ENCODE measurements at places on chromosomes 11 and 22. TPM values are rescaled to one million over a fixed set of nuclear protein-coding genes. Genes with fewer than 3 reads are reported as not detected.

- no peak for DNase-seq
Observed at GRCh38 chr11:133841279-133842043, 3.9 kb downstream of the SPATA19 start.

GRCh38 chr11:64885367-64886286, 7.2 kb upstream of the EHD1 start:
- DNase-seq: no peak

- DNase-seq: no peak
Observed at GRCh38 chr22:20175597-20175900, 24.7 kb upstream of the CCDC188 start.

DNA sequence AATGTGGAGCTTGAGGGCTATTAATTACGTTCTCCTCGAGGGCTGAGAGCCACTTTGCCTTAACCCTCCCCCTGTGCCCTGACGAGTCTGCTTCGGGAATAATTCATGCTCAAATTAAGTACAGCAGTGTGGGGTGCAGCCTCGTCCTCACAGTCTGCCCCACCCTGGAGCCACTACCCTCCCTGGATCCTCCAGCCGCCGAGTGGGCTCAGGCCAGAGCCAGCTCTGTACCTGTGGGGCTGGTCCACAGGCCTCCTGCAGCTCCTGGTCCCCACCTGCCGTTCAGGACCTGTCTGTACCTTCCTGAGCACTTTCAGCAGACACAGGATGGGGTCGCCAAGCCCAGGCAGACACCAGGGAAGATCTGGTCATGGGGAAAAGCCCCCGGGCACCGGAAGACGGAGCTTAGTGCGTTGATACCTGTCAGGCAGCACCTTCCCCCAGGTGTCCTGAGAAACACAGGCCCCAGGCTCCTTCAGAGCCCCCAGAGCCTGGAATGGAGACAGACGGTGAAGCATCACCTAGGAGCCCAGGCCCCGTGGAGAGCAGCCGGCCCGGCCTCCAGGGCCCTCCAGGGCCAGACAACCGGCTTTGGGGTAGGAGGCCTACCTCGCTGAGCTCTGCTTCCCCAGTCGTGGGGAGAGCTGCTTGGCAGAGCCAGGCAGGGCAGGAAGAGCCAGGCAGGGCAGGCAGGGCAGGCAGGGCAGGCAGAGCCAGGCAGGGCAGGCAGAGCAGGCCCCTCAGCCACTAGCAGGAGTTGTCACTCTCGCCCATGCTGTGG, 9.7 kb downstream of the TSPAN32 start:
- DNase-seq: no peak

GRCh38 chr11:131246663-131247062, 123.8 kb upstream of the NTM start:
- DNase-seq: peak; percentile 8

GRCh38 chr11:2577031-2577990, 122.5 kb downstream of the KCNQ1OT1 start:
- peak; percentile 11 for DNase-seq

DNA sequence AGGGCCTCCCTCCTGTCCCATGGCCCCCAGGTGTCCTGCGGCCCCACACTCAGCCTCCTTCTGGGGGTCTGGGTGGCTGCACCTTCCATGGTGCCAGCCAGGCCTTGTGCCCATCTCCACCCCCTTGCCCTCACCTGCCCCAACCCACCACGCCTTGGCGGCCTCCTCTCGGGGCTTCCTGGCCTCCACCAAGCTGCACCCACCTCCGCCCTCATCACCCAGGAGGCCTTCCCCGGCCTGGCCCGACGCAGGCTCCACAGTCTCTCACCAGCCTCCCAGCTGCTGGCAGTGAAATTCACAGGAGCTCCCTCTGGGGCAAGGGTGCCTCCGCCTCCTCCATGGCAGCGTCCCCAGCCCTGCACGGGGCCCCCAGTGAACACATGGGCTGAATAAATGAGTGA, 35.9 kb upstream of the WNT7B start:
- DNase-seq: no peak

GRCh38 chr11:101444851-101445250, 139.0 kb downstream of the TRPC6 start:
- no peak for DNase-seq

- DNase-seq: no peak
Observed at GRCh38 chr11:111395749-111396148, 16.7 kb upstream of the POU2AF1 start.

- DNase-seq: no peak
Observed at GRCh38 chr22:24145446-24146193, 35.7 kb upstream of the SUSD2 start.

DNA sequence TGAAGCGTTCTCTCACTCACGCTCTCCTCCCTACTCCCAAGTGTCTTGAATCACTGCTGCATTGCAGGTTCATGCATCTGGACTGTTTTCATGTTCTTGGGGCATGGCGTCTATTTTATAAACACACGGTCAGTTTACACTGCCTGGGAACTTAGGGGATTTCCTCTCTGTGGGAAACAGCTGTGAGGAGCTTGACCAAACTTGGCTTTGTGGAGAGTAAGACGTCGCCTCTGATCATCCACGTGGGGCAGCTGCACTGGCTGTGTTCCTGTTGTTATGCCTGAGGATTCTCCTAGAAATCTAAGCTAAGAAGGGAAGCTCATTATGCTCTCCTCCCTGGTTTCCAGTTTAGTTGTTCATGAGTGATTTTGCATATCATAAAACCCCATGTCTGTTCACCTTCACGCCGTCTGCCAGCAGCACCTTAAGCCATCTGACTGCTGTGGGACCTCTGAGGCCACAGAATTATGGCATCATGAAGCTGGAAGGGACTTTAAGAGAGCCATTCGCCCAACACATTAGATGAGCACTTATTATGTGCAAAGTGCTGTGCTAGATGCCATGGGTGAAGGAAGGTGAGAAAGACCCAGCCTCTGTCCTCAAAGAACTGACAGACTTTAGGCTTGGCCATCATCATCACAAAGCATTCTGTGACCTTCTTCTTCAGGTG, 38.8 kb upstream of the POU2AF1 start:
- peak; percentile 62 for DNase-seq

- DNase-seq: no peak
Observed at GRCh38 chr11:118240999-118241763, 11.0 kb downstream of the MPZL3 start.

- peak; percentile 90 for DNase-seq
Observed at GRCh38 chr11:10304495-10305261, at the start of gene ADM. ADM (plus strand) TSS chr11:10305073; CDS start chr11:10305701, 628 bp downstream.

DNA sequence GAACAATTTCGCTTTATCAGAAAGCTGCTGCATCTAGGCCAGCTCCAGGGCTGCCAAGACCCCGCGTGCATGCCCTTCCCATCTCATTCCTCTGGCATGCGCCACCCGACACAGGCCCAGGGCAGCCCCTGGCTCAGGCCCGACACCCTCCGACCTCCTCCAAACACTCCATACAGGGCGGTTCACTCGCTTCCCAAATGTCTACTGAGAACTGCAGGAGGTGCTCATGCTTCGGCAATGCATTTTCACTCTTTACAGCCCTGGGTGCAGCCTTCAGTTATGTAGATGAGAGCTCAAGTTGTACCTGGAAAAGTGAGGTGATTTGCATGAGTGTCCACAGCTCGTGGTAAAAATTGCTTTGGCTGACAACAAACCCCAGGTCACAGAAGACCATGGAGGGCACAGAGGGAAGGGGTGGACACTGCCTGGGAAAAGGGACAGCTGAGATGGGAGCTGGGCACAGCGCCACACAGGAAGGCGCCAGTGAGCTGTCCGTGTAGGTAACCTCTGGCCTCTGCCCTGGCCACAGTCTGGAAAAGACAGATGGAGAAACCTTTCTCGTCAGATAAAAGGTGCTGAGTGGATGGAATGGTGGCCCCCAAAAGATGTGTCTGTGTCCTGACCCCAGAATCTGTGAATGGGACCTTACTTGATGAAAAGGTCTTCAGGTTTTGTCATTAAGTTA, 1351.9 kb downstream of the BRD1 start:
- no peak for DNase-seq

DNA sequence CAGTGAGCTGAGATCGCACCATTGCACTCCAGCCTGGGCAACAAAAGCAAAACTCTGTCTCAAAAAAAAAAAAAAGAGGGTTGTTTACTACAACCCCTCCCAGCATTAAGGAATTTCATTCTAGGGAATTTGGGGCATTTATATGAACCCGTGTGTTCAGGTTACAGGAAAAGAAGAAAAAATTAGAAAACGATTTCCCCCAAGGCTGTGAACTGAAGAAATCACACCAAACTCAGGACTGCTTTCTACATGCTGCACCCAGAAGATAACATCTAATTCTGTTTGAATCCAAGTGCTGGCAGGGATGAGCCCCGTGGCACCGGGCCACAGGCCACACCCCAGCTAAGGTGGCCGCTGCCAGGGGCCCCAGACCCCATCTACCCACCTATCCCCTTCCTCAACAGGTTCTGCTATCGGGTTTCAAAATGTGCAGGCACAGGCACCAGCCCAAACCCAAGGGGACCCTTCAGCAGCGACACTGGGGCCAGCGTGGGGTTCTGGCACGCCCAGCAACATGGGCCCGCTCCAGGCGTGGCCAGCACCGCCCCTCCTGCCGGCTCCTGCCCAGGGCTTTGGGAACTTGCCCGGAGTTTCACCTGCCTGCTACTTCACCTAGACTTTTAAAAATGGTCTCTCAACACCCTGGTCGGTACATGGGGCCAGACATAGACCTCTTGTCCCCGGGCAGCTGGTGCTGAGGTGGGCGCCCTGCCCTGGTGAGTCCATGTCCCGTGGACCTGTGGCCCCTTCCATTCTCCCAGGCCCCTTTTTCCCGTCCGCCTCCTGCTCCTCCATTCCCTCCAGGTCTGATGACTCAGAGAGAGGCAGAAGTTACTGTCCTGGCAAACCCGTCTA, 11.8 kb downstream of the CELSR1 start:
- no peak for DNase-seq

GRCh38 chr11:96014217-96014616, 90.3 kb upstream of the MTMR2 start:
- no peak for DNase-seq

DNA sequence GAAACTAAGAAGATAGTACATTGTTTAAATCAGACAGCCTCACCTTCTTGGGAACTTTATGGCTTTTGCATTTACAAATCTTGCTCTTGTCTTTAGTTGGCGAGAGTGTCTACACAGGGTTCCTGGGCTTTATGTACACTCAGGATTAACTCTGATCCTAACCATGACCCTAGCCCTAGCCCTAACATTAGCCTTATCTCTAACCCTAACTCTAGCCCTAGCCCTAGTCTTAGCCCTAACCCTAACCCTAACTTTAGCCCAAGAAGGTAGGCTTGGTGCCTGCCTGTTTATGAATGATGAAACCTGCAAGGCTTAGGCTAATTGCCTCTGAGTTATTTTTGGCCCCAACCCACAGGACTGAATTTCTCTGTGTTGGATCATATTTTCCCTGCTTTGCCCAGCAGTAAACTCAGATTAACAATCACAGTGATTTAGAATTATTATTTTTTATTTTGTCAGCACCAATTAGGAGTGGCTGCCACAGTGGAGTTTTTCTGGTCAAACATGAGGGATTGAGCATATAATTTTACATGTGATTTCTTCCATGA, 44.1 kb upstream of the OR9Q1 start:
- no peak for DNase-seq

GRCh38 chr11:30595934-30596333, 9.8 kb upstream of the MPPED2 start:
- DNase-seq: no peak

GRCh38 chr22:31091106-31091975, 10.2 kb downstream of the SMTN start:
- DNase-seq: peak; percentile 20

- DNase-seq: no peak
Observed at GRCh38 chr11:112942966-112943643, 18.1 kb upstream of the NCAM1 start.

GRCh38 chr11:111253131-111253530, 7.6 kb downstream of the POU2AF2 start:
- DNase-seq: no peak

GRCh38 chr22:35622191-35622913, 5.2 kb upstream of the MB start:
- DNase-seq: peak; percentile 63

GRCh38 chr11:122045181-122045586, 70.8 kb downstream of the BLID start:
- DNase-seq: no peak

- DNase-seq: no peak
Observed at GRCh38 chr11:74703211-74703610, 28.0 kb downstream of the CHRDL2 start.

GRCh38 chr11:118998388-118998717, 415 bp downstream of the CENATAC start:
- DNase-seq: no peak

DNA sequence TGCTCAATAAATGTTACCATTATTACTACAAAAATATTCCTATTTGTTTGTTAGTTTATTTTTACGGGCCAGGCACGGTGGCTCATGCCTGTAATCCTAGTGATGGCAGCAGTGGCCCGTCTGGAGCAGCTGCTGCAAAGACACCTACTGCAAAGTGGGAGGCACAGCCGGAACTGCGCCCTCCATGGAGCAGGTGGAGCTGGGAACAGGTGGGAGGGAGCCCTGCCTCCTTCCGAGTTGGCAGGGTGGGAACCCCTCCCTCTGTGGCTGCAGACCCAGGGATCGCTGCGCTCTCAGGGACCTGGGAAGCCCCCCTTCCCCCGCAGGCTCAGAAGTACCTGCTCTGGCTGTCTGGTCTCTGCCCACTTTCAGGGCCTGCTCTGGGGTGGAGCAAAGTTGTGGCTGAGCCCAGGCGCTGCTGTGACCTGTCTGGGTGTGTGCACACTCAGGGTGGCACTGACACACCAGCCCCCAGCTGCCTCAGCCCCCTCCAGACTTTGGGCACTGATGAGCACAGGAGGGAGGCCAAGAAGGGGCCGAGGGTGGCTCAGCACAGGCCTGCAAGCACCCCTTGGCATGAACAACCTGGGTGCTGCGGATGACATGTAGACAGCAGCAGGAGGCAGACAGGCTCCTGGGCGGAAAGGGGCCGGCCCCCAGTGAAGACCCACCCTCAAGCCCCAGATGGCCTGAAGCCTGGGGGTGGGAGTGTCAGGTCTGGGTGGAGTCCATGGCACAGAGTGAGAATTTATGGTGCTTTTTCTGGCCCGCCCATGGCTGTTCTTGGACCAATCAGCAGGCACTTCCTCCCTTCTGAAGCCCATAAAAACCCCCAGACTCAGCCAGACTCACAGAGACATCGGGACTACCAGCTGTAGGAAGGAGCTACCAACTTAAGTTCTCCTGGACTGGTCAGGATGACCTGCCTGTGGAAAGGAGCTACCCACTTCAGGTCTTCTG, 103.7 kb upstream of the CLMP start:
- no peak for DNase-seq

DNA sequence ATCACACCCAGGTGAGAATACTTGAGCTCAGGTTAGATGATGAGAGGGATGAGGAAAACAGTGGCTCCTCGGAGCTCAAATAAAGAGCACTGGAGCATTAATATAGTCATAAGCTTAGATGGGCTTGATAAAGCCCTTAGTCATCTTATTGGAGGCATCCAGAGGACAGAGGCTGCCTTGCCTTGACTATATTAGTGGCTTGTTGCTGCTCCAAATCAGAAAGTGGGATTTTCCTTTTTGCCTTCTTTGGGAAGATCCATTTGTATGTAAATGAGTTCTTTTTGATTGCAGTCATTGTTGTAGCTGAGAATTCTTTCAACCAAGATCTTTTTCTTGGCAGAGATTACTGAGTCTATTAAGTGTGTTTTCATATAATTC, 18.9 kb downstream of the ADM start:
- DNase-seq: no peak

The SPDYC gene
- total RNA-seq: not detected

The OR5B21 gene
- not detected for total RNA-seq

The PAMR1 gene
- total RNA-seq: 4.3 TPM

The QSER1 gene
- total RNA-seq: 18.9 TPM

The BACE1 gene
- total RNA-seq: 15.4 TPM

The ANGPTL5 gene
- total RNA-seq: 0.62 TPM
